ENCODE measurements at places on chromosomes 3 and 15.

DNA sequence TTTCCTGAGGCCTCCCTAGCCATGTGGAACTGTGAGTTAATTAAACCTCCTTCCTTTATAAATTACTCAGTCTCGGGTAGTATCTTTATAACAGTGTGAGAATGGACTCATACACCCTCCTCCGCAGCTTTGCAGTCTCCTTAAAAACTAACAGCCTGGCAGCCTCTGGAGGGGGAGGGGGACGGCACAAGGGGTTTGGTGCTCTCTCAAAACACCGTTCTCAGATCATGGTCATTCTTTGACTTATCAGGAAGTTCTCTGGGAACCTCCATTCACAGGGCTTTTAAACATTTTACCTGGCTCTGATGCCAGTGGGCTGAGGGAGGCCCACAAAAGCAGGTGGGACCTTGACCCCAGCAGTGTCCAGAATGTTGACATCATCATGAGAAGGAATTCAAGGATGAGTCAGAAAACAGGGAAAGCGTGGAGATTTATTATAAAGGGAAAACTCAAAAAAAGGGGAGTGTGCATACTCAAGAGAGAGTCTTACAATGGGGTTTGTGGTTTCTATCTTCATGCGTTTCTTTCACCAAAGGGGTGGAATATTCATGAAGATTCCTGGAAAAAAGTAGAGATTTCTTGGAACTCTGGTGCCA, 43.9 kb downstream of the ONECUT1 start:
- no peak for DNase-seq

GRCh38 chr15:90015749-90016148, 14.6 kb downstream of the ZNF710 start:
- no peak for DNase-seq

- DNase-seq = no peak
These were observed at the start of gene GPR171 for GRCh38 chr3:151203051-151203420. TSS of gene GPR171 (minus strand) at chr3:151203216. CDS start at chr3:151199386, 3,830 bp downstream.

GRCh38 chr3:130459944-130460343, 57.0 kb upstream of the COL6A6 start:
- no peak for DNase-seq

- no peak for DNase-seq
These were observed 5.6 kb downstream of the CIB1 start for GRCh38 chr15:90227816-90228772.

Measured in GM12892 (cell line).